ENCODE measurements at places on chromosomes 7 and 10.

DNA sequence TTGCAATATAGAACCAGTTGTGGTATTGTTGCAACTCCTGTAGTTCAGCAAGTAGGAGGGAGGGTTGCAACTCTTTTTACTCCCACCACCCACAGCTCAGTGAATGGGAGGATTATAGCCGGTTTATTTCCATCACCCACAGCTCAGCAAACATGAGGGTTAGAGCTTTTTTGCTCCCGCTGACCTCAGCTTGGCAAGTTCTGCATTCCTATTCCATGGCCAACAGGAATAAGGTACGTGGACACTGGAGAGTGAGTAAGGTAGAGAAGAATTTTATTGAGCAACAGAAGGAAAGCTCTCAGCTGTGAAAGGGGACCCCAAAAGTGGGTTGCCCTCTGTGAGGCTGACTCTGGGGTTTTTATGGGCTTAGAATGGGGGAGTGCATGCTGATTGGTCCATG is 167.1 kb upstream of the SMIM30 start:
- DNase-seq: no peak

DNA sequence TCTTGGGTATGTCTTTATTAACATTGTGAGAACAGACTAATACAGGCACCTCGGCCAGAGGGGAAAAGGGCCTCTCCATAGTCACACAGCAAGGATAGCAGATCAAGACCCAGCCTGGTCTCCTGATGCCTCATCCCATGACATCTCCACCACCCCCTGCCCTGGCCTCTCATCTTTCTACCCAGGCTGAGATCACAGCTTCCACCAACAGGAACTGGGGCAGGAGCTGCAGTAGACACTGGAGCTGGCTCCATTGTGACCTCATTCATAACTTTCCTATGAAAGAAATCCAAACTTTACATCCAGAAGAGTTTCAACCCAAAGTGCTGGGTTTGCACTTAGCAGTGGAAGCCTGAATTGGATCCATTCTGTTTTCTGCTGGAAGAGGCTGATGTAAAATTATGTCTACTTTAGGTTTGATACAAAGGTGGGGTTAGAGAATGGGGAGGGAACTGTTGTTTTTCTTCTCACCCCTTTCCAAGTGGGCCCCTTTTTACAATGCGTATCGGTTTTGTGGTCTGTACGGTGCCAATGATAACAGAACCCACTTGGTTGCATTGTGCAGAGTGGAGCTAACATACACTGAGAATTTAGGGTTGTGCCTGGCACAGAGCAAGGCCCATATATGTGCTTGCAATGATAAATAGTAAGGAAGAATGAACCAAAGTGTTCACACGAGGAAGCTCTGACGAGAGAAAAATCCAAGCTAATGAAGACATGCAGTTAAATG is 28.6 kb upstream of the INSIG1 start:
- no peak for DNase-seq

DNA sequence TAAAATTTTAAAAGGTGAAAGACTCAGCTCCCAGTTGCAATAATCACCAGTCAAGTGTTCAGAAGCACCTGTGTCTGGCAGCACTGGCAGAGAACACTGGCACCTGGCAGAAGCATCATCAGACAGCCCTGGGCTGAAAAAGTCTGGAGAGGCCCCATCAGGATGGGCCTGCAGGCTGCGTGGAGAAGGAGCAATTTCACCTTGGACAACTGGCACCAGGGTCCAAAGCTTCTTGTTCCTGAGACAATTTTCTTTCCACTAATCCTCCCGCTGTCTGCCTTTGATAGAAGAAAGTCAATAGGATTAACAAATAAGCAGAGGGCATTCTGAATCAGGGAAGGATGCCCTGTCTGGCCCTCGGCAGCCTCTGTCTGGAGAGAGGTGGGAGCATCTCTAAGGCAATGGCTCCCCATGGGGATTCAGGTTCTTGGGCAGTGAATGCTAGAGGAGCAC is 6.5 kb downstream of the COBL start:
- no peak for DNase-seq

- no peak for DNase-seq
Observed at GRCh38 chr7:91630581-91631380, 249.7 kb downstream of the MTERF1 start.

DNA sequence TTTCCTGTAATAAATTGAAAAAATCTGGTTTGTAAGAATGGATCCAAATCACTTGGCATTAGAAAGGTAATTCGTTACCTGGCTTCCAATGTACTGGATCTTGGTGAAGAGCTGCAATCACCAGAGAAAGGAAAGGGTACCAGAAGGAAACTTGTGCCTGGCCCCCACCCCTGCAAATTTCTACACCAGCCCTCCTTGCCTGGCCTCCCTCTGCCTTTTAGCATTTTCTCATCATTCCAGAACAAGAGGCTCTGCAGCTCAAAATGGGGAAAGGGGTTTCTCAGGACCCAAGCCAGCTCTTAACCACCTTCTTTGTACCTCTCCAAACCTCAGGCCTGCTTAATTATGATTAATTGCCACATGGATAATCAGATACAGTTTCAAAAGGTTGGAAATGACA is 612.8 kb upstream of the MGMT start:
- DNase-seq: no peak

DNA sequence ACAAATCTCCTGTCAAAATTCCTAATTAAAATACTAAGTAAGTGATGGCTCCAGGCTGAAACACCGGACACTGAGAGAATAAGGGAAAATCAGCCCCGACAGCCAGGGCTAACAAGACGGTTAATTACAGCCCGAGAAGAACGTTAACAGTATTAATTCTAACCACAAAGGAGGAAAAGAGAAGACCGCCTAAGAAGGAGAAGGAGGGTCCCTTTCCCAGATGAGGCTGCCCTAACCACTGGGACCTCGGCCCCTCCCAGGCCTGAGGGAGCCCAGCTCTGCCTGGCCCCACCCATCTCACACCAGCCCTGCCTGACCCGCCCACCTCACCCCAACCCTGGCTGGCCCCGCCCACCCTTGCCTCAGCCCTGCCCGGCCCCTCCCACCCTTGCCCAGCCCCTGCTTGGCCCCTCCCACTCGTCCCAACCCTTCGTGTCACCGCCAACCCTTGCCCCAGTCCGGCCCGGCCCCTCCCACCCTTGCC is 51.3 kb downstream of the PWWP2B start:
- DNase-seq: no peak

- no peak for DNase-seq
Observed at GRCh38 chr10:72049969-72050781, 38.2 kb downstream of the SPOCK2 start.

DNA sequence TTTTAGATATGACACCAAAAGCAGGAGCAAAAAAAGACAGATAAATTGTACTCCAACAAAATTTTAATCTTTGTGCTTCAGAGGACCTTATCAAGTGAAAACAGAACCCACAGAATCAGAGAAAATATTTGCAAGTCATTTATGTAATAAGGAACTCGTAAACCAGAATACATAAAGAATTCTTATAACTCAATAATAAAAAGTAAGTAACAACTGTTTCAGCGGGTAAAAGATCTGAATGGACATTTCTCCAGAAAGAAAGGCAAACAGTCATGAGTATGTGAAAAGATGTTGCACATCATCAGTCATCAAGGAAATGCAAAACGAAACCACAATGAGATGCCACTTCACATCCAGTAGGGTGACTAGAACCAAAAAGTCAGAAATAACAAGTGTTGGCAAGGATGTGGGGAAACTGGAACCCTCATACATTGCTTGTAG is 167.7 kb upstream of the KCTD7 start:
- no peak for DNase-seq

GRCh38 chr10:129467359-129468064 is 471 bp downstream of the MGMT start:
- no peak for DNase-seq

DNA sequence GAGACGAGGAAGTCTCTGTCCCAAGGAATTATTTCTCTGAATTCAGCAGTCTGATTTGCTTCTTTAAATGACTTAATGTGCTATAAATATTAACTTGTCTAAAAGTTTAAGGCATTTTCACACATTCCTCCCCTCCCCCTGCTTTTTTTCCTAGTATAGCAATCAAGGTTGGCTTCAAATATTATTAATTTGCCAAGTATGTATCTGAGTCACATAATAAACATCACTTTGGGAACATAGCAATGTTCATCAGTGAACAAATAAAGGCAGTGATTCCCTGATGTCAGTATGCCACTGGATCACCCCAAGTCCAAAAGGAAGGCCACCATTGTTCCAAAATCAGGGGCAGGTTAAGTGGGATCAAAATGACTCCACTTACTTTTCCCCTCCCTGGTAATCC is 40.5 kb downstream of the PDE6C start:
- DNase-seq: no peak

DNA sequence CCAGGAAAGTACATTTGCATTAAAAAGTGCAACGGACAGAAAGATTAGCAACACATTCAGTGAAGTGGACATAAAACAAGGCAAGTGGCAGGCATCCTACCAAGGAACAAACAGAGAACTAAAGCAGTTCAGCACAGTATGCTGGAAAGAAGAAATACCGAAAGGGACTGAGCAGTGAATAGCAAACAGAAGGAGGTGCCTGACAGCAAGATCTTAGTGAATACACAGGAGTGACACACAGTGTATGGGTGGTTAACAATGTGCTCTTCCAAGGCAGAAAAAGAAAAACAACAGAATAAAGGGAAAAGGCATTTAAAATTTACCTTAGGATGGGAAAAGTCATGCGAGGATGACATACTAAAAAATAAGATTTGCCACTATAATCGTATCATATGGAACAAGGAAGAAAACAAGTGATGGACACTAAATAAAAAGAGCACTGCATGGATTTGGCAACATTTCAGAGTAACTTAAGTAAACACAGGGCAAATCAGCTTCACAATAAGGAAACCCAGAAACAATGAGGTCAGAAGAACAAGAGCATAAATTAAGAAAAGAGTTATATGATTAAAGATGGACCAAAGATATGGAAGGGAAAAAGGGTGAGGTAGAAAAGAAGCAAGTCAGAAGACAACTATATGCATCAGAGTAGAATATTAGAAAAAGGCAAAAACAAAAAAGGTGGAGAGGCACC is 29.5 kb downstream of the MEST start:
- no peak for DNase-seq

GRCh38 chr7:112446431-112446830 is 3.8 kb upstream of the IFRD1 start:
- DNase-seq: no peak

DNA sequence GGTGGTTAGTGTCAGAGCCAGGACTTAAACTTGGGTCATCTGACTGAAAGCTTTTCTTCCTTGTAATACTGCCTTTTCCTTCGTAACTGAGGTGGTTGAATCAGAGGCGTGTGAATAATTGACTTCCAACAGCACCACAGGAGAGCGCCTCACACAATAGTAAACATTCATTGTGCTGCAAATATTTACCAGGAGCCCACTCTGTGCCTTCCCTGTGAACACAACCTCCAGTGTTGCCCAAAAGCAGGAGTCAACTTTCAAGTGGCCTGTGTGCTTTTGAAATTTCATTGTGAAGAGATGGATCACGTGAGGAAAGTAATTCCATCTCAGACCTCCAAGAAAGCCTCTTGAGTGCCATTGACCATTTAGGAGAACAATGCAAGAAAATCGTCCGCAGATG is 60.2 kb downstream of the ADRA2A start:
- DNase-seq: no peak

DNA sequence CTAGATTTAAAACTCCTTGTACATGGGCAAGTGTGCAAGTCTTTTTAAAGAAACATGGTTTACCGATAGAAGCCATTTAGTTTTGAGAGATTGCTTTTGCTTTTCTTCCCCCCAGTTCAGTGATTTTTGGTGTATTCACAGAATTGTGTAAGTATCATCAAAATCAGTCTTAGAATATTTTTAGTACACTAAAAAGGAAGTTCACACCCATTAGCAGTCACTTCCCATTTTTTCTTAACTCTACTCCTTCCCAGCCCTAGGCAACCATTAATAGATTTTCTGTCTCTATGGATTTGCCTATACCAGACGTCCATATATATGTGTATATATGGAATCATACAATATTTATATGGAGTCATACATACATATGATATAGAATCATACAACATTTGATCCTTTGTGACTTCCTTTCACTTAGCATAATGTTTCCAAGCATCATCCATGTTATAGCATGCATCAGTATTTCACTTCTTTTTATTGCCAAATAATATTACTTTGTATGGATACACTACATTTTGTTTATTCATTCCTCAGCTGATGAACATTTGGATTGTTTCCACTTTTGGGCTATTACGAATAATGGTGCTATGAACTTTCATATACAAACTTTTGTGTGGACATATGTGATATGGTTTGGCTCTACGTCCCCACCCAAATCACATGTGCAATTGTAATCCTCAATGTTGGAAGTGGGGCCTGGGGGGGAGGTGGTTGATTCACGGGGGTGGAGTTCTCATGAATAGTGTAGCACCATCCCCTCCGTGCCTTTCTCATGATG is 16.5 kb upstream of the ARL4A start:
- DNase-seq: no peak

DNA sequence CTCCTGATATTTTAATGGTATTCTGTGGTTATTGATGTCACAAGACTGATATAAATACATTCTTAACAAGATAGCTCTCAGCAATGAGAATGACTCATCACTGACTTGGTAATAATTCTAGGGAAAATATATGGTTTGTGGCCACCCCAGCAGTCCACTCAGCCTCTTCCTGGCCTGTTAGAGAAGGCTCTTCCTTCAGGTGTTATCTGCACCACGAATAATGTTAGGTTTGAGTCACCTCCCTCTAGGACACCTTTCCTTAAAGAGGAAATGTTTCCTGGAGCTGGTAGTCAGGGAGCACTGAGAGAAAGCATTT is 163.3 kb downstream of the SVIL start:
- DNase-seq: no peak

- no peak for DNase-seq
Observed at GRCh38 chr10:114849674-114850073, 28.1 kb downstream of the FHIP2A start.

DNA sequence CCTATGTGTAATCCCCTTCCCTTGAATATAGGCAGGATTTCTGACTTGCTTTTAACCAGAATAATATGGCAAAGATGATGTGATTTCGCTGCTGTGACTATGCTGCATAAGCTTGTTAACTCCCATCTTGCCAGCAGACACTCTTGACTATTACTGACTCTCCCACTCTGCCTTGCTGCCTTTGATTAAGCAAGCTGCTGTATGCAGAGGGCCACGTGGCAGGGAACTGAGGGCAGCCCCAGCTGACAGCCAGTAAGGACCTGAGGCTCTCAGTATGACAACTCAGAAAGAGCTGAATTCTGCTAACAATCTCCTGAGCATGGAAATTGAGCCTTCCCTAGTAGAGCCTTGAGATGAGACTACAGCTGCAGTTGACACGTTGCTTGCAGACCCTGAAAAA is 279.4 kb upstream of the CACNA2D1 start:
- no peak for DNase-seq

- DNase-seq: no peak
Observed at GRCh38 chr7:156055206-156055822, 243.1 kb upstream of the SHH start.

- DNase-seq: no peak
Observed at GRCh38 chr7:41886262-41886900, 183.5 kb upstream of the INHBA start.

Measured in stimulated activated CD8-positive, alpha-beta memory T cell treated with anti-CD3 and anti-CD28 coated beads, Interleukin-15, amount 100 ng/mL, for 1 hour (primary cell).